ENCODE measurements at places on chromosomes 3 and 15.

- no peak for DNase-seq
Observed at GRCh38 chr3:149858911-149859310, 45.9 kb downstream of the RNF13 start.

DNA sequence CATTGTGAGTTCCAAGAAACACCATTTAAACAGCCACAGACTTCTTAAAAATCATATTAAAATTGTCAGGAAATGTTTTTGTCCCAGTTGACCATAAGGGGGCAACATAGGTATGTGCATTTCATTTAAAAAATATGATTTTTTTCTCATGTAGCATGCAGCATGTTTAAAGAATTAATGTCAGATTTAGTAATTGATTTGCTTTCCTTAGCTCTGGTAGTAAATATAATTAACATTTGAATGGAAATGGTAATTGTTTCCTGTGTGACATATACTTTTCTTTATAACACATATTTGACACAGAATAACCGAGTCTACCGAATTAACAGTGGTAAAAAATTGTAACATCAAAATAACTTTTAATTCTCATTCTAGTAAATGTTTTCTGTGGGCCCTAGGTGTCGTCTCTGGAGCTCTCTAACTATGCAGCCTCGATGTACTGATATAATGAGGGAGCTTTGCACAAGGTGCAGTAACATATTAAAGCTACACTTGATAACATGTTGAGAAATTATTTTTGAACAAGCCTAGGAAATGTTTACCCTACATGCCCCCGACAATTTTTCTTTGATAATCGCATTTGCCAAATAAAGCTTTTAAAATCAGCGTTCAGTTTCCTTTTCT, 34.9 kb downstream of the NXPE3 start:
- no peak for DNase-seq

DNA sequence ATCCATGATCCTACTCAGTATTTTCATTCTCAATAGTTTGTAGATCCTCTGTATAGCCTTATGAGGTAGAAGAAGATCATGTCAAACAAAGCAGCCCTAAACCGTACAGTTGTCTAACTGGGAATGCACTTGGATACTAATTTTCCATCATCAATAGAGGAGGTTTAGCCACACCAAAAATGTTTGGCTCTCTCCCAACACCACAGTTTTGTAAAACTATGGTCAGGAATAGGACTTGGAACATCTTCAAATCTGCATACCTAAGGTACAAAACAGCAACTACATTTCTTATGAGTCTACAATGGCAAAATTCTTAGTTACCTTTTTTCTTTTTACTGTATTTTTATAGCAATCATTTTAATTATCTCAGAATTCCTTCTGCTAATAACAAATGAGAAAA, 1001.6 kb downstream of the ROBO2 start:
- no peak for DNase-seq

GRCh38 chr15:52803467-52804306, 13.6 kb upstream of the ONECUT1 start:
- DNase-seq: no peak
